NCI-H187 (cell line): ENCODE measurements at places on chromosomes 7 and 10.

DNA sequence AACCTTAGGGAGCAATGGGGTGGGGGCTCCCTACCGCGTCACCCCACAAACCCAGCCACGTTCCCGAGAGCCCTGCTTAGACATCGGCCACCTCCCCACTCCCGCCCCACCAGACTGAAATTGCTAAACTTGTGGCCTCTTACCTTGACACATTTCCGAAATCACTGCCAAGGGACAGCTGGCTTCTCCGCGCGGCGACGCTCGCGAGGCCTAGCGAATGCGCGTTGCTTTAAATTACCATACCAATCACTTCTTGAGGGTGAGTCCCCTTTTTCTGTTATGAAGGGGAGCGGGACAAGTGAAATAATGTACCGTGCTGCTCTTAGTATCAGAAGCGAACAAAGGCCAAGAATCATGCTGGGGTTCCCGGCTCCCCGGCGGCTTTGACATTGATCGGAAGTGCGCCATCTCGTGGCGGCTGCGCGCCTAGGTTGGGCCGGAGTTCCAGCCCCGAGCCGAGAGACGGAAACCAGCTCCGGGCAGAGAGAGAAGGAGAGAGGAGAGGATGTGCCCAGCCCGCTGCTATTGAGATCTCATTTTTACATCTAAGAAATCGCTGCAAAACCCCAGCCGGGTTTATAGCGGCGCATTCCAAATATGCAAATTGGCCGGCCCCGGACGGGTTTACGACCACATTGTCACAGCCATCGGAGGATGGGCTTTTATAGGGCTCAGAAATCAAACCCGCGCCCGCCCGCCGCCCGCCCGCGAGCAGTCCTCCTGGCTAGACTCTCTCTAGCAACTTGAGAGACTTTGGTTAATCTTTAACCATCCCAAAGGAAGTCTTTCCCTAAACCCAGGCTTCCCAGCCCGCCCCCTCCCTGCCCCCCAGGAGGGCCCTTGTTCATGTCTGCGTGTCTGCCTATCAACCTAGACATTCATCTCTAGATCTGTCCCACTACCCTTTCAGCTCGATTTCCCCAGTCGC, 5.3 kb downstream of the HOXA11 start:
- no peak for DNase-seq

DNA sequence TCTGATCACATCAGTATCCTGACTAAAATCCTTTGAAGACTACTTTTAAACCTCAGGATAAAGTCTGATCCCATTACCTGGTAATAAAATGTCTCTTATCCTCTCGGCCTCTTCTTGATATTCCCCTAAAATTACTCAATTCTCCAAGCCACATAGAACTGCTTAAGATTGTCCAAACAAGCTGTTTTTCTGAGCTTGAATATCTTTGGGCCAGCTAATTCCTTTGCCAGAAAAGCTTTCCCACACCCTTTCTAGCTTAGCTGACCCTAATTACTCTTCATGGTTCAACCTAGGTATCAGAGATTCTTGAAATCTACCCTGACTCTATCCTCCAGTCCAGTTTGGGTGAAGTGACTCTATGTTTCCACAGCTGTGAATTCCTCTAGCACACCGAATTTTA, 328.6 kb downstream of the CRPPA start:
- no peak for DNase-seq

DNA sequence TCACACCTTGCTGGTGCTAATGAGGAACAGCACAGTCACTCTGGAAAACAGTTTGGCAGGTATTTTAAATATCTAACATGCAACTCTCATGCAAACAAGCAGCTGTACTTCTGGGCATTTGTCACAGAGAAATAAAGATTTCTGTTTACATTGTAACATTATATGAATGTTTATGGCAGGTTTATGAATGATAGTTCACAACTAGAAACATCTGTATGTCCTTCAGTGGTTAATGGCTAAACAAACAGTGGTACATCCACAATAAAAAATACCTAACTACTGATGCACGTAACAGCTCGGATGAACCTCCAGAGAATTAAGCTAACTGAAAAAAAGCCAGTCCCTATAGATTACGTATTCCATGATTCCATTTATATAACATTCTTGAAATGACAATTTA, 109.6 kb downstream of the GPR37 start:
- no peak for DNase-seq

DNA sequence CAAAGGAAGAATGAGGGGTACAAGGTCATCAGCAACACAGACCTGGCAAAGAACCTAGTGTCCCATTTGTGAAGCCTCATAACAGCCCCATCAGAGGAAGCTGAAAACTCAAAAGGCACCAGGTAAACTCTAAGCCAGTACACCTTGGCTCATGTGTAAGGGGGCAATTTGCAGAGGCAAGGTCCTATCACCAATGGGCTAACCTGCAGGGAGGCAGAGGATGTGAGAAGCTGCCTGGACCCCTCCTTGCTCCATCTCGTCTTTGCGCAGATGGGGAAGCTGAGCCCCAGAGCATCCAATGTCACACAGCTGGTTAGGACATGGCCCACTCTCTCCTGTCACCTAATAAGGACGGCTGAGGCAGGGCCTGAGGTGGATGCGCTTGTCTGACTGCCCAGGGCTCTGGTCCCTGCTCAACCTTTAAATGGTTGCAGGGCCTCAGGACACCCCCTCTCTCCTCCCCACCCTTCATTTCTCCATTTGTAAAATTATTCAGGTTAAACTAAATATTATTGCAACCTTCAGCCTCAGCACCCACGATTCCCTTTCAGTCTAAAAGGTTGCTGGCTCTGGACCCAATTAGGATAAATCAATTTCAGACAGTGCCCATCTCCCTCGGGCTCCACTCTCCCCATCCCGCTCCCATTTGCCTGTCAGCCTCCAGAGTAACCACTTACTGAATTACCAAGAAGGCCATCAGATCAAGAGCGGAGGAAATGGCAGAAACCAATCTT, 135.3 kb downstream of the OAT start:
- DNase-seq, result no peak

GRCh38 chr10:77737608-77738007, 100.0 kb upstream of the KCNMA1 start:
- no peak for DNase-seq

- DNase-seq, result no peak
Observed at GRCh38 chr7:22672846-22673680, 53.9 kb upstream of the IL6 start.

GRCh38 chr10:3805791-3806461, 20.9 kb upstream of the KLF6 start:
- DNase-seq, result no peak
